ENCODE measurements at places on chromosomes 6 and 20. TPM values are rescaled to one million over a fixed set of nuclear protein-coding genes. Genes with fewer than 3 reads are reported as not detected.

MUC21 gene
- total RNA-seq = not detected

MAP7 gene
- 0.73 TPM for total RNA-seq

FOXA2 gene
- not detected for total RNA-seq

RPN2 gene
- 211 TPM for total RNA-seq

TSHZ2 gene
- total RNA-seq = 1.1 TPM

OOEP gene
- not detected for total RNA-seq

YWHAB gene
- total RNA-seq = 189 TPM

DNA sequence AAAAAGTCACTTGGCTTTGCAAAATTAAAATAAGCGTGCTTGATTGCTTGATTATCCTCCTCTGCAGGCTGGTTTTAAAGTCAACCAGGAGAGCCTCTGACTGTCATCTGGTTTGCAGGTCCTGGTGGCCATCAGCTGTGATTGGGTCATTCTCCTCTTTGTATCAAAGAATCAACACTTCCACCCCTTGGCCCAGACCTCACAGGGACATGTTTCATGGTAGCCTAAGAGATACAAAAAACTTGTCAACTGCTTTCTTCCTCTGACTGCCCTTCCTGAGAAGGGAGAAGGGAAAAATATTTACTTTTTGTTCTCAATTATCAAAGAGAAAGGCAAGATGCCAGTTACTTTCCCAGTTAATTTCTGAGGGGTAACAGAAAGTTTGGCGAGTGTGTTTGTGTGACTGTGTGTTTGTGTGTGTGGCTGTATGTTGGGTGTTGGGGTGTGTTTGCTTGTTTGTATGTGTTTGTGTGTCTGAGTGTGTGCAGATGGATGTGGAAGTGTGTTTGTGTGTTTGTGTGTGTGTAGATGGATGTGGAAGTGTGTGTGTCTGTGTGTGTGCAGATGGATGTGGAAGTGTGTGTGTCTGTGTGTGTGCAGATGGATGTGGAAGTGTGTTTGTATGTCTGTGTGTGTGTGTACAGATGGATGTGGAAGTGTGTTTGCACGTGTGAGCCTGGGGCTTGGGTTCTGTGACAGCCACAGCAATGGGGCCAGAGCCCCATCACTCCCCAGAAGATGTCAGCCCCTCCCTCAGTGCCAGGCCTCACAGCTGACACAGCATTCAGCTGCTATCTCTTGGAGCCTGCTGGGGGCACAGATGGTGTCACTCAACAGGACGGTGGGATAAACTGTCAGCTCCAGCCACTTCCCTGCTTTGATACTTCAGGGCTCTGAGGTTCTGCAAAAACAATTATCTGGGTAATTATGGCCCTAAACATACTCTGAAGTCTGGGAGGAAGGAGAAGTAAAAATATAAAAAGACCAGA lies 98.6 kb upstream of the RNF24 start:
- no peak for DNase-seq

DNA sequence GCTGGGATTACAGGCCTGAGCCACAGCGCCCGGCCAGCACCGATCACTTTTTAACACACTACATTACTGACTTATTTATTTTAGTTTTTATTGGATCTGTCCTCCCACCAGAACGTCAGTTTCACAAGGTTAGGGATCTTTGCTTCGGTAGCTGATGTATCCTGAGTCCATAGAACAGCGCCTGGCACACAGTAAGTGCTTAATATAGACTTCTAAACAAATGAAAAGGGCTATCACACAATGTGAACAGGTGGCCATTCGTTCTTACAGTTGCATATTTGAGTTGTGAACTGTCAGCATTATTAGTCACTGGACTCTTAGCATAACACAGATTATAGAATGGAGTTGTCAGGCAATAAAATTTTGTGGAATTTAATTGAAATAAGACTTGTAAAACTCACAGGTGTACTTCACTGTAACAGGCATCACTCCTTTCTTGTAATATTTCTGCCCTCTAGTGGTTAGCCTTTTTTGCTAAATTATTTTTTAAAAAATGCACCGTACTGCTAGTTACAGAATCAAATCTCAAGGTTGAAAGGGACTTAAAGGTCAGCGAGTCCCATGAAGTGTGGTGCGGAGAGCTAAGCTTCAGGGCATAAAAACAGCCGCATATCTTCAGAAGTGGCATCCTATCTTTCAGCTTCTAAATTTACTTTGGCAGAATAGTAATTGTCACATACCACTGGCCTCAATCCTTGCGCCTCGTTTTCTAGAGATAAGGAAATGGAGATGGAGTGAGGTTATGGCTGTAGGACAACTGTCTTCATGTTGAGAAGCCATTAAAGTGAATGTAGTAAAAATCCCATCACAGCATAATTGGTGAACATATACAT lies 3.4 kb upstream of the TBC1D7 start:
- no peak for DNase-seq

- no peak for DNase-seq
Observed at GRCh38 chr20:58228103-58228483, 360 bp downstream of the ANKRD60 start.

DNA sequence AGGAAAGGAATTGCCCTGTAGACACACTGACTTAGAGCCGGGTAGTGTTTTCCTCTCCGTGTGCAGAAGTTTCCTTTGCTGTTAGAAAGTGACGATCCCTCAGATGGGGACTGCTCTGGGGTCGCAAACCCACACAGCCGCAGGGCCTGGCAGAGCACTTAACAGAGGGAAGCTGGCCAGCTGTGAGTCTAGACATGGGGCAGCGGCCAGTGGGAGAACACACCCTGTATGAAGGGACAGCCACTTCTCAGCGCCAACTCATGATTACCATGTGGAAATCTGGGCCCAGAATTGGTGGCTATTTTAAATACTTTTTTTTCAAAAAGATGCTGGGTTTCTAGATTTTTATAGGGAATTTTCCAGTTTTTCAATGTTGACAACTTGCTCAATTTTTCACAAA lies 39.4 kb downstream of the SLC9A8 start:
- DNase-seq = no peak

DNA sequence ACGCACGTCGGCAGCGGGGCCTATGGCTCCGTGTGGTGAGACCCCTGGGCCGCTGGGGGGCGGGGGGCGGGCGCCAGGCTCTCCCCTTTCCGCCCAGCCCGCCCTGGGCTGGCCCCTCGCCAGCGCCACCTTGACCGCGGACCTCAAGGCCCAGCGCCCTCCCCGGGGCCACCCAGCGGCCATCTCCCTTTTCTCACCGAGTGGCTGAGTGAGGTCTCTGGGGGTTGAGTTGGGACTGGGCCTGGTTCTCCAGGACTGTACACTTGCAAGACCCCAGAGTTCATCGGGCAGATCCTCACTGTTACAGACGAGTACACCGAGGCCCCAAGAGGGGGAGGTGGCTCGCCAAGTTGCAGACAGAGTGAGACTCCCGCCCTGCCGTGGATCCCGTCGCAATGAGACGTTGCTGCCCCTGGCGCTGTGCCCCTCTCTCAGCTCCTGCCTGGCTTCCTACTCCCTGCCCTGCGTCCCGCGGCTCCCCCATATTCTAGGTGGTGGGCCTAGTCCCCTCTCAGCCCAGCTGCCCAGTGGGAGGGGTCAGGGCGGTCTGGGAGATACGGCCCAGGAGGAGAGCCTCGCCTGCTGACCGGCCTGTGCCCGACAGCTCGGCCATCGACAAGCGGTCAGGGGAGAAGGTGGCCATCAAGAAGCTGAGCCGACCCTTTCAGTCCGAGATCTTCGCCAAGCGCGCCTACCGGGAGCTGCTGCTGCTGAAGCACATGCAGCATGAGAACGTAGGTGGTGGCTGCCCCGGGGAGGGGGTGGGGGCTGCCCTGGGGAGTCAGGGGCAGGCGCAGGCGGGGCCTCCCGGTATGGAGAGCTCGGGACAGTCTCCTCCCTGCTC lies 576 bp downstream of the MAPK13 start:
- peak; percentile 87 for DNase-seq

- DNase-seq = no peak
Observed at GRCh38 chr6:137231895-137232294, 12.7 kb upstream of the IFNGR1 start.

DNA sequence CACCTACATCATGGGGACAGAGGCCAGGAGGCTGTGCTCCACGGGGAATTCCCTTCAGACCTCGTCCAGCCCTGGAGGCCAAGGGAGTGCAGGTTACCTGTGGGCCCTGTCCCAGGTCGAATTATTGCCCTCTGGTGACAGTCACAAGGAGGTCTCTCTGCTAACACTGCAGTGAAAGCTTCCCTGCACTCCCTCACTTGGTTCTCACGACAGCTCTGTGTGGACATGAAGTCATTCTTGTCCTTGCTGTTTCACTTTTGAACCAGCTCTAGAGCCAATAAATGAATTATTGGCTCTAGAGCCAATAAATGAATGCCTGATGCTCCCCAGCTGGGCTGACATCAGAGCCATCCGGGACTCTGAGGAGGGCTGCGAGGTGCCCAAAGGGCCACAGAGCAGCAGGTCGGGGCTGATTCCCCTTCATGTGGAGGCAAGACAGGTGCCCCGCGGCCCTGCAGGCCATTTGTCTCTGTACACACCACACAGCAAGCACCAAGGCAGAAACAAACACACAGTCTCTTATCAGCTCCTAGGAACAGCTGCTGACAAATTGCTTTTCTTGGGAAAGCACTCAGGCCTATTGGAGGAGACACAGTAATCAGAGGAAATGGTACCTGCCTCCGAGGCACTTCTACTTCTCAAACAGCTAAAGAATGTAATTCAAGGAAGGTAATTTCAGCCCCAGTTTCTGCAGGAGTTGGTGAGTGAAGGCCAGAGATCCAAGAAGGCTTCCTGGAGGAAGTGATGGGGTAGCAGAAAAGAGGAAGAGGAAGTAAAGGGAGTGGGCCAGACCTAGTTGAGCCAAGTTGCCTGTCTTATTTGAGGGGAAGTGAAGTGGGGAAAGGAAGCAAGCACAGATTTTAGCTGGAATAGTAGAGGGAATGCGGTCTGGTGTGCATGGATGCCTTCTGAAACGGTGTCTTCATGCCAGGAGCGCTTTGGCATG lies 27.5 kb upstream of the TBXT start:
- DNase-seq = no peak

DNA sequence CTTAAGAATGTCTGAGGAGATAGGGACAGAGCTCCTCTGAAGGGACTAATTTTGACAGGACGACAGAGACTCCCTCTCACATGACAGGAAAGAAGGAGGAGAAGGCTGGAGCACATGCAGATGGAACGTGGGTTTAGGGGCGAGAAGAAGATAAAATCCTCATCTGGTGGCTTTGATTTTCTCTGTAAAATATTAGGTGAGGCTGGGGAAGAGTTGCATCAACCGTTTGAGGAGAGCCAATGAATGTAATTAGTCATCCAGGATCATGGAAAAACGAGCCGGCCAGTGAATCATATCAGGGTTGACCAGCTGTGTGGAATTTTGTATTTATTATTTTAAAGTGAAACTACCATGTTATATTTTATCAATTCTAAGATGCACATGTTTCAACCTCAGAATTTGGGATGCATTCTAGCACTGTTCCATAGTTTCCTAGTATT lies 46.9 kb upstream of the ADGRF4 start:
- no peak for DNase-seq

All from natural killer cell treated with Interleukin-12 subunit alpha and Interleukin-12 subunit beta and Interleukin-15 and Interleukin-18, amount 100 ng/mL, for 72 hours (primary cell).